Cerebellum (tissue), 4 donors: ENCODE measurements at places on chromosomes 6 and 20. TPM values are rescaled to one million over a fixed set of nuclear protein-coding genes. Genes with fewer than 3 reads are reported as not detected.

The LYRM4 gene
- 16.2 TPM for total RNA-seq

The SLC4A11 gene
- total RNA-seq: 0.36 TPM

The CAP2 gene
- 13.8 TPM for total RNA-seq

The AKAP12 gene
- total RNA-seq: 51.3 TPM

The MUCL3 gene
- not detected for total RNA-seq

The TREM2 gene
- total RNA-seq: 6.0 TPM

The SNHG17 gene
- 6.1 TPM for total RNA-seq

The MRPL18 gene
- 30.2 TPM for total RNA-seq

The ARG1 gene
- 1.3 TPM for total RNA-seq

The LRRN4 gene
- total RNA-seq: not detected

The SLC22A16 gene
- total RNA-seq: 0.91 TPM

The RING1 gene
- total RNA-seq: 15.2 TPM

The PRRT1 gene
- 1.2 TPM for total RNA-seq

The MYT1 gene
- 17.2 TPM for total RNA-seq

The EPM2A gene
- total RNA-seq: 20.0 TPM

The C6orf163 gene
- total RNA-seq: 12.3 TPM

The RGS17 gene
- 60.7 TPM for total RNA-seq

The SLC2A10 gene
- total RNA-seq: 8.0 TPM
